ENCODE measurements at places on chromosomes 6 and 20.

DNA sequence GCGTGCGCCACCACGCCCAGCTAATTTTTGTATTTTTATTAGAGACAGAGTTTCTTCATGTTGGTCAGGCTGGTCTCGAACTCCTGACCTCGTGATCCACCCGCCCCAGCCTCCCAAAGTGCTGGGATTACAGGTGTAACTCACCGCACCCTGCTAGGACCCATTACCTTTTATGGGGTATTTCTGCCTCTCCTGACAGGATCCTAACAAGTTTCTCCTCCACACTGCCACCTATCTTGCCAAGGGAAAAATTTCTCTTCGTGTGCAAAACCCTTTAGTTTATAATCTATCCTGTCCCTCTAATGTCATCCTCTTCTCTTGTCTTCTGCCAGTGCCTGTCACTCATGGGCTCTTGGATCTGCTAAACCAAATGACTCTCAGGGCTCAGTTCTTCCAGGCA, 1.9 kb downstream of the STMND1 start:
- peak; percentile 15 for DNase-seq

DNA sequence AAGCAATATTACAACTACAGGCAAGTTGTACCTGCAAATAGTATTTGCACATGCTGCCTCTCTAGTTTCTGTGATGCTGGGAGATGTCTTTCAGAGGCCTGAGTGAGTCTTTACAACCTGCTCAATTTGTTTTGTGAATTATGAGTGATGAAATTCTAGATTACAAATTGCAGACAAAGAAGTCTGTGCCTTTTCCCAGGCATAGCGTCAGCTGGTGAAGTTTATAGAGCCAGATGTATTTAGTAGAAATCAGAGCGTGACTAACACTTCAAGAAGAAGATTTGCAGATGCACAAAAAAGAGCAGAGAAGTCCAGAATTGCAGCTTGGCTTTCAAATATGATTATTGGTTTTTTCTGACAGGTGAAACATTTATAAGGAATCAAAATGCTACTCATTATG, 289.9 kb downstream of the PLCB1 start:
- DNase-seq: no peak

DNA sequence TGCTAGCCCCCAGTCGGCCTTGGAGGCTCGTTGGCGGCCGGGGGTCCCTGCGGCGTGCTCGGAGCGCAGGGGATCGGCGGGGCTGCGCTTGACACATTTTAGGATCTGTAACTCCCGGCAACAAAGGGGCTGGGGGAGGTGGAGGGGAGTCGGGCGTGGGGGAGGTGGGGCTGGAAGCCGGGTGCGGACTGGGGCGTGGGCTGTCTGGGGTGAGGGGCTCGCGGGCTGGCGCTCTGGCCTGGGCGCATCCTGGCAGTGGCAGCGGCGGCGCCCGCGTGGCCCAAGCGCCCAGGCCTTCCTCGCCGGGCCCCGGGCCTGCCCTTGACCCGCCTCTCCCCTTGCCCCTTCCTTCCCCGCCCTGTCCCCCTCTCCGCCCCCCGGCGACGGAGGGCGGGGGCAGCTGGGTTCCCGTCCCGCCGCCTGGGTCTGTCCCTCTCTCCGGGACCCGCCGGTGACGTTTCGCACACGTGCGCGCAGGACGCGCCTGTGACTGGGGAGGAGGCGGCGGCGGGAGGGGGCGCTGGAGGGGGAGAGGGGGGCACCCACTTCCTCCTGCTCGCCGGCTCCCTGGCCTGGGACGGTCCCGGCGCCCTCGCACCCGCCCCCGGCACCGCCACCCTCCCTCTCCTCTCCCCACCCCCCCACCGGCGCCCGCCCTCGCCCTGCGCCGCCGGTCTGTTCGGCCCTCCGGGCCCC, 1.5 kb downstream of the E2F3 start:
- DNase-seq: peak; percentile 98

DNA sequence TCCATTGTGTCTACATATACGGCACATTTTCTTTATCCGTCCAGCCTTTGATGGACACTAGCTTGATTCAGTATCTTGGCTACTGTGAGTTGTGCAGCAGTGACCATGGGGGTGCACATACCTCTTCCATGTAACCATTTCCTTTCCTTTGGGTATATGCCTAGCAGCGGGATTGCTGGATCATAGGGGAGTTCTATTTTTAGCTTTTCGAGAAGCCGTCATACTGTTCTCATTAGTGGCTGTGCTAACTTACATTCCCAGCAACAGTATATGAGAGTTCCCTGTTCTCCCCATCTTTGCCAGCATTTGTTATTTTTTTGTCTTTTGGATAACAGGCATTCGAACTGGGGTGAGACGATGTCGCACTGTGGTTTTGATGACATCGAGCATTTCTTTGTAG, 395.0 kb downstream of the SMOC2 start:
- DNase-seq: no peak

GRCh38 chr6:144460327-144461095, 175.4 kb downstream of the UTRN start:
- DNase-seq: peak; percentile 14

DNA sequence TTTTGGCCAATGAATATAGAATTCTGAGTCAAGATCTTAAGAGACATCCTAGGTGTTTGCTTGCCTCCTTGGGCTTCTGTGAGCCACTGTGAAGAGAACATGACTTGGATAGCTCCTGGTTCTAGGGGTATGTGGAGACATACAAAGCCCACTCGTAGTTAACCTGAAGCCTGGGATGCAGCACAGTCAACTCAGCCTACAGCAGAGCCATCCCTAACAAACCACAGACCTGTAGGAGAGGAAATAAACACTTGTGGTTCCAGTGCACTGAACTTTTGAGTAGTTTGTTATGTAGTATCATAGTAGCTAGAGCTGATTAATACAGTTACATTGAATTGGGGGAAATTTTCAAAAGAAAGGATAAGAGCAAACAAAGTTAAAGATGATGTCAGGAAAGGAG, 474.4 kb upstream of the HSF2 start:
- no peak for DNase-seq

GRCh38 chr20:36549942-36550789, 8.8 kb downstream of the MYL9 start:
- DNase-seq: no peak

GRCh38 chr6:169158174-169158573, 95.5 kb downstream of the THBS2 start:
- DNase-seq: no peak

DNA sequence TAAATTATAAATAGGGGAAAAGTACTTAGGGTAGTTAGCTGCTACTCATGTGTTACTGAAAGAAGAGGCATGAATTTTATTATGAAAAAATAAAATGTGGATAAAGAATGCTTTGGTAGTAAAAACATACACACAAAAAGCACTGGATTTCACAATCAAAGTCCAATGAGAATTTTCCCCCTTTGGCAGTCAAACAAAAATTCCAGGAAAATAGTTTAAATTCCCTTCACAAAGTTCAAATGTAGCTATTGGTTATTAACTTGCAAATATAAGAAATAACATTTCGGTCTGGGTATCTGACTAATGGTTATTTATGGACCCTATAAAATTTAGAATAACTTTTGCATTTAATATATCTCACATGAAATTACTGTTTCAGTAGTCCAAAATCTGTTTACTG, 210.4 kb downstream of the FOXC1 start:
- no peak for DNase-seq

DNA sequence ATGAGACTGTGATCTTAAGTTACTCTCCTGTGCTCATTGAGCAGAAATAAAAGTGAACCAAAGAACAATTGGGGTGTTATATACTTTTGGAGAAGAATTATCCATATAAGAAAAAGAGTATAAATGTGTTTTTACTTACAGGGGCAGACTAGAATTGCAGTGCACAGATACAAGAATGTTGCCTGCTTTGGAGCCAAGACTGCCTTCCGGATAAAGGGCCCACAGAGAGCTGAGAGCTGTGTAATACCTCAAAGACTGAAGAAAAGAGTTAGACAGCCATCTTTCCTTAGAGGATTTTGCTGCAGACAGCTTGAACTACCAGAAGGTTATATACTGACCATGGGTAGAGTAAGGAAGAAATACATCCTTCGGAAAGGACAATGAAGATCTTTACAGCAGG, 1235.5 kb upstream of the CITED2 start:
- DNase-seq: no peak

DNA sequence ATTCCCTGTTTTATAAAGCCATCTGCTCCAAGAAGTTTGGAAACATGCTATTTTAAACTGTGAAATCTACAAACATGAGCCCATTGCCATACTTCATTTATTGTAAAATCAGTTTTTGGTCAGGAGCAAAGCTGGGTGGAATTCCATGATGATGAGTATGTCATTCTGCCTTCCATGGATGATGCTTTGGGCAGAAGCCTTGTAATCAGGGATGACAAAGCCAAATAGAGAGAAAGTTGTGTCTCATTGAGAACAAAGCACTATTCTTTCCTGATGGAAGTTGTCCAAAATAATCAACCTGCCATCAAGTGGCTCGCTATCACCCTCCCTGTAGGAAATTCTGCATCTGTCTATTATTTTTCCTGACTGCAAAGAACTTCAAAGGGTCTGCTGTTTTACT, 313.0 kb upstream of the DEFB112 start:
- DNase-seq: no peak

DNA sequence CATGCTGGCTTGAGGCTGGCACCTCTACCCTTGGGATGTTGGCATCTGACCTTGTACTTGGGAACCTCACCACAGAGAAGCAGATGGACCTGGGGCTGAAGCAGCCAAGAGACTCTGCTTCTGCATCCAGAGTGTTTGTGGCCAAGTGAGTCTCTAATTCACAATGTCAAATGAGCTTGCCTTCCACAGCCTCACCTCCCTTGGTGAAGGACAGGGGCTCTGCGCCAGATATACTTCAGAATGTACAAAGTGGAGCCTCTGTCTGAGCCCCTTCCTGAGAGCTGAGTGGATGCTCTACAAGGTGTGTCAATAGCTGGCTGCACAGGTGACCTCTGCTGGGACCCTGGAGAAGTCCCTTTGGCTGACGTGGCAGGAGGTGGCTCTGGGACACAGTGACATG, 508.9 kb downstream of the CDH26 start:
- DNase-seq: no peak

DNA sequence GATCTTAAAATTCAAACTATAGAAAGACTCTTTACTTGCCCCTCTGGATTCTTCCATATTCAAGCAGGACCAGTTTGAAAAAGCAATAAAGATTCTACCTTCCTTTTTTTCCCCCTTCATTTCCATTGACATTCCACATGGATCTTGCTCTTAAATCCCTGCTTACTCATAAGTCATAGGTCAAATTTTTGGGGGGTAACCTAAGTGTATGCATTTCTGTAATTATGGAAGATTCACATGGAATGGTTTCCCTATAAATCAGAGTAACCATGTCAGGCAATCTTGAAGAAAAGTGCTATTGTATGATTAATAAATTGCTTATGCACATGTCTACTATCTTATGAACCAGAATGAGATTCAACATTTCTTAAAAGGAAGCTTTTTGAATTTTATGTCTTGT, 551.0 kb downstream of the HAO1 start:
- DNase-seq: no peak

DNA sequence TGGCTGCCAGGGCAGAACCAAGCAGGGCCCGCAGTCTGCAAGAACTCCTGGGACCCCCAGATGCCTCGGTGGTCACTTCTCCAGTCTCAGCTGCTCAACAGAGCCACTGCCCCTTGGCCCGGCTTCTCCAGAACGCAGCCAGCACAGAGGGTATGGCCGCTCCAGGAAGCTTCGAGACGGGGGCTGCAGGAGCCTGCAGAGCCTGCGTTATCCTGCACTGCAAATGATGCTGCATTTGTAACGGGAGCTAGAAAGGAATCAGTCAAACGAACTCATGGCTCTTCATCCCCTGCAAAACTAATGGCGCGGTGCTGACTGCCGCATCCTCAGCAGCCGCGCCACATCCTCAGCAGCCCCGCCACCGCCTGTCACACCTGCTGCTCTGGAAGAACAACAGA, 254.9 kb downstream of the TAF4 start:
- no peak for DNase-seq

- DNase-seq: no peak
These were observed 2.6 kb upstream of the TRIM38 start for GRCh38 chr6:25959890-25960536.

DNA sequence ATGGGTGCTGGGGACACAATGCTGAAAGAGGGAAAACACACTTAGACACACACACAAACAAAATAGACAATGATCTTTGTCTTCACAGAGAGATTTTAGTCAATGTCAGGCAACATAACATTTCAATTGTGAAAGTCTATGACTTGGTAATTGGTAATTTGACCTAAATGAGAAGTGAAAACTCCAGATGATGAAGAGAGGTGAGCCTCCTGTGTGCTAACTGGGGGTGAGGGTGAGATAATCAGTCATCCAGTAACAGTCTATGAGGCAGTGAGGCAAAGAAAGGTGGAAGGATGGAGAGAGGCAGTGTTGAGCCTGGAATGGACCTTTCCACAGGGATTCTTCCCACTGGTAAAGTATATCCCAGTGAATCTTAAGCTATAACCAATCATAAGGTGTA, 744.2 kb downstream of the MAFB start:
- no peak for DNase-seq

- no peak for DNase-seq
These were observed 315.4 kb upstream of the CDYL start for GRCh38 chr6:4460586-4461475.

DNA sequence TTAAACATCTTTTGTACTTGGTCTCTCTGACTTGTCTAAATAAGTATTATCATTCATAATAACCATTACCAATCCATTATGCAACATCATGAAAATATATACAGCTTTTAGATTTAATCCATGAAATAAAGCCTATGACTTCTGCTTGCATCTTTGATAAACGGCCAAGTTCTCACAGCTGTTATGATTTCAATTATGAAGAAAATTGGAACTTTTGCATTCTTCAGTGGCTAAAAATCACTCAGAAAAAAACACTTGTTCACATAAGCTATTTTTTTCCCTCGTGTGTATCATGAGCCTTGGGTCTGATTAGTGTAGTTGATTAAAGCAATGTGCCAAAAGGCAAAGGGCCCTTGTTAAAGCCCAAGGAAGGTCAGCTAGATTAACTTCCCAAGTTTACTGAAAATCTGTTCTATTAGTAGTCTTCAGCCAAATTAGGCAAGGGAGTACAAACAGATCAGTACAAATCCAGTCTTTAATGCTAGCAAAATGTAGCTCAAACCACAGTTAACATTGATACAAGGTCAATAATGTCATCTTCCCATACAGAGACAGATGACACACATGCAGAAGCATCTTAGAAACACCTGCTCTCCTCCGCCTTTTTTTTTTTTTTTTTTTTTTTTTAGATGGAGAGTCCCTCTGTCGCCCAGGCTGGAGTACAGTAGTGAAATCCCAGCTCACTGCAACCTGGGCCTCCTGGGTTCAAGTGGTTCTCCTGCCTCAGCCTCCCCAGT, 69.9 kb downstream of the SGK1 start:
- DNase-seq: no peak

- no peak for DNase-seq
These were observed 179.5 kb downstream of the ZFP64 start for GRCh38 chr20:52012079-52012478.

DNA sequence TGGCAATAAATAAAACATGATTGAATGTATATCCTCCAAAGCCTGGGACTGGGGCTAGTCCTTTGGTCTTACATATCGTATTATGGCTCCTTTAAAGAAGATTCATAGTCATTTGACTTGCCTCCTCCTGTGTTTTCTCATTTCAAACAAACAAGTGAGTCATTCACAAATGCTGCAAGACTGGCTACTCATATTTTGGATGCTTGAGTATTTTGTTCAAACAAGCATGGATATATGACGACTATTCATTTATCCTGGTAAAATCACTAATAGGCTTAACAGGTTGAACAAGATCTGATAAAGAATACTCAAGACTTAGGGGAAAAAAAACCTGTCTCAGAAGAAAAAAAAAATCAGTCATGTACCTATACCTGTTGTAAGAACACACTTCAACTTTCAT, 111.1 kb upstream of the CCDC28A start:
- no peak for DNase-seq

- DNase-seq: no peak
These were observed 36.9 kb downstream of the CBFA2T2 start for GRCh38 chr20:33526769-33527168.

Measured in OCI-M1 (cell line).